ENCODE measurements at places on chromosomes 11 and 22. TPM values are rescaled to one million over a fixed set of nuclear protein-coding genes. Genes with fewer than 3 reads are reported as not detected.

The FGF19 gene
- total RNA-seq, result not detected

The CECR2 gene
- total RNA-seq, result 0.14 TPM

The TRPC6 gene
- total RNA-seq, result not detected

The OR51I1 gene
- not detected for total RNA-seq

GRCh38 chr11:113715882-113716625 is 9.9 kb upstream of the TMPRSS5 start:
- DNase-seq, result no peak

- no peak for DNase-seq
Observed at GRCh38 chr11:60930394-60930793, 6.1 kb downstream of the TMEM132A start.

DNA sequence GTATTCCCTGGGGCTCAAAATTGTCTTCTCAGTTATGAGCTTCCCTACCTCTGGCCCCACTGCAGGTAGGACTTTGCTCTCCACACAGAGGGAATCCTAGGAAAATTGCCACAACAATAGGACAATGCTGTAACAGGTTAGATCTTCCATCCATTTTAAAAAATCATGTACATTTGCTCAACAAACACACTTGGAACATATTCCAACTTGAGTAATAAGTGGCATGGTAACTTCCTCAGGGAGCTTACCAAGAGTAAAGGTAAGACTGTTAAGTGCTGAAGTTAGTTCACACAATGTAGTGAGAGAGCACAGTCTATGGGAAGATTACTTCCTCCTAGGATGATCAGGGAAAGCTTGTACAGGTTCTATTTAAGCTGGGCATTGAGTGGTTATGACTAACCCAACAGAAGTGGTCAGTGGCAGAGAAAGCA is 78.9 kb upstream of the BIRC3 start:
- no peak for DNase-seq

DNA sequence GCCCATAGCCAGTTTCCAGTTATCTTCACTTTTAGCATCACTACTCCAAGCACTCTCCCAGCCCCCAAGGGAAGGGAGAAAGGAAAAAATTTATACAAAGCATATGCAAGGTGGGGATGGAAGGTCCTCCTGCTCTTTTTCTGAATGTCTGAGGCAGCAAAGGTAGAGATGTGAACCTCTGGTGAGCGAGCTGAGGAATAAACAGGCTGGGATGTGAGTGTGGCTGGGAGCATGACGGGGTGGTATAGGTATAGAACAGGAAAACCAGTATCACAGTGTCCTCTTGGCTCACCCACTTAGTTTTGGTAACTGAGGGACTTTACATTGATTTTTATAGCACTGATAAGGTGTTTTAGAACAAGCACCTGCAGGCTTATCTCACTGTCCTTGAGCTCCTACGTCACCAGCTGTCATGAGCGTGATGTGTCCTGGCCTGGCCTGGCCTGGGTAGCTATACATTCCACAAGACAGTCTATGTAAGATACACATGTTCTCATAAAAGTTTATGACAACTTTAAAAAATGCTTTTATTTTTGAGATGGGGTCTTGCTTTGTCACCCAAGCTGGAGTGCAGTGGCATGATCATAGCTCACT is 10.3 kb upstream of the POLD3 start:
- no peak for DNase-seq
